NK-92 treated with Interleukin-12 subunit alpha and Interleukin-12 subunit beta, amount 100 ng/mL, for 24 hours (cell line): ENCODE measurements at places on chromosomes 12 and 14.

DNA sequence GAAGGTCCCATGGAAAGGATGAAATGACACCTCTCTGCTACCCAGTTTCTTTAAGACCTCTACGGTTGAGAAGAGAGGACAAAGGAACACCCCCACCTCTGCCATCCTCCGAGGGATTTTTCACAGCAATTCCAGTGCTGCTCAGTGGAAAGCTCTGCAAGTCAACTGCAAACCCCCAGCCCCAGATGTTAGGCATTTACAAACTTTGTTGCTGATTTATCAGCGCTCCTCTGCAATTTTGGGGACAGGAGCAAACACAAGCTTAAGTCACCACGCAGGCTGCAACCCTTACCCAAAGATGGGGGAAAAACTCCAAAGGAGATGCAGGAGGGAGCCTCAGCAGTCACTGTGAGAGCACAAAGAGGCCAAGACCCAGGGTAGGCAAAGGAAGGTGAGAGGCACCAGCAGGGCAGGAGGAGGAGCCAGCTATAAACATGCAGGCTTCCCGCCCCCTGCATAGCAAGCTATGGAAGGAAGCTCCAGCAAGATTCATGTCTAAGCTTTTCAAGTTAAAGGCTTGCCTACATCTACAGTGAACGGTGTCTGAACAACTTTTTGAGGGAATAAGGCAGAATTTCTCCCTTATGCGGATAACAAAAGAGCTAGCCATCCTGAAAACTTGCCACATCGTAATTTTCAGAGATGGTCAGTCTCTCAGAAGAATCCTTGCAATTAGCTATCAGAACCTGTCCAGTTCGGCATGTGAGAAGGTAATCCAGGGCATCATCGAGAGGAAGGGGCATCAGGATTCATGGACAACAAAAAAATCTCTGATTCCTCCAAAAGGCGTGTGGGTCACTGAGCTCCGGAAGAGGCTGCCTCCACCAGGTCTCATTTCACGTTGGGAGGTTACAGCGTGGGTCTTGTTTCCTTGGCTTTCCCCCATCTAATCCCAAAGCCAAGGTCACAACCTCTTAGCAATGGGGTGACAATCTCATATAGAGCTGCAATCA, 3.9 kb downstream of the CTDSP2 start:
- no peak for DNase-seq

GRCh38 chr14:100899884-100900771, 3.4 kb downstream of the RTL1 start:
- DNase-seq, result no peak

DNA sequence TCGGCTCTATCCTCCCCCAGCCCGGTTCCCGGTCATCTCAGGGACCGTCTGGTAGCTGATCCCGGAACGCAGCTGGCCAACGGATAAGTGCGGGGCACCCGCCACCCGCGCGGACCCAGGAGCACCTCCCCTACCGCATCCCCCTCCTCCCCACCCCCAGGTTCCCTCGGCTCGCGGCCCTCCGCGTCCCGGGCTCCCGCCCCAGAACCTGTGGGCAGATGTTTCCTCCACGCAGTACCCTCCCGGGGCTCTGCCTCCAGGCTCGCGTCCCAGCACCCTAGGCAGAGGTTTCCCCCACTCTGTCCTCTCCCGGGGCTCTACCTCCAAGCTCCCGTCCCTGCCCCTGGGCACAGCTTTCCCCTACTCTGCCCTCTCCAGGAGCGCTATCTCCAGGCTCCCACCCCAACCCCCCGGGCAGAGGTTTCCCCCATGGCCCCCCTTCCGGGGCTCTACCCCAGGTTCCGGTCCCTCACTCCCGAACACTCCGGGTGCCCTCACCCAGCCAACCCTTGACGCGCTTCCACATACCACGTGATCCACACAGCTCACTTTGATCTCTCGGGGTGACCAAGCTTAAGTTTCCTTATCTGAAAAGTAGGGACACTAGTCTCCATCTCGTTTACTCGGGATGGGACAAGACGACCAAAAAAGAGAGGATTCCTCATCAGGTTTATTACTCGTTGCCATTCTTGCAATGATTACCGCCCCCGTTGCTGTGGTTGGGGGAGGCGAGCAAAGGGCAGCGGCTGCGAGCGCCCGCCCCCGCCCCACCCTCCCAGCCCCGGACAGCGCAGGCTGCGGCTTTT, at the start of gene CCDC38:
Gene CCDC38 (minus strand): TSS at position 91 of the 806 bp plus-strand sequence. CDS start 6,105 bp downstream, outside the sequence.
- peak; percentile 65 for DNase-seq

- DNase-seq, result no peak
Observed at GRCh38 chr14:101001311-101002069, 98.0 kb upstream of the RTL1 start.

DNA sequence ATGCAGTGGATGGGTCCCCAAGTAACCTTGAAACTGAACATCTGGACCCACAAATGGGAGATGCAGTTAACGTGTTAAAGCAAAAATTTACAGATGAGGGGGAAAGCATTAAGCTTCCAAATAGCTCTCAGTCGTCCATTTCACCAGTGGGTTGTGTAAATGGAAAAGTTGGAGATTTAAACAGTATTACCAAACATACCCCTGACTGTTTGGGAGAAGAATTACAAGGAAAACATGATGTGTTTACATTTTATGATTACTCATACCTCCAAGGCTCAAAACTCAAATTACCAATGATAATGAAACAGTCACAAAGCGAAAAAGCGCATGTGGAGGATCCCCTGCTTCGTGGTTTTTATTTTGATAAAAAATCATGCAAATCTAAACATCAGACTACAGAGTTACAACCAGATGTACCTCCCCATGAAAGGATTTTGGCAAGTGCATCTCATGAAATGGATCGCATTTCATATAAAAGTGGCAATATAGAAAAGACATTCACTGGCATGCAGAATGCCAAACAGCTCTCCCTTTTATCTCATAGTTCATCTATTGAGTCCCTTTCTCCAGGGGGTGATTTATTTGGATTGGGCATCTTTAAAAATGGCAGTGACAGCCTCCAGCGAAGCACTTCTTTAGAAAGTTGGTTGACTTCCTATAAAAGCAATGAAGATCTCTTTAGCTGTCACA, 116.6 kb upstream of the NPAS3 start:
- no peak for DNase-seq

- no peak for DNase-seq
Observed at GRCh38 chr12:63319936-63320633, 169.1 kb upstream of the AVPR1A start.

DNA sequence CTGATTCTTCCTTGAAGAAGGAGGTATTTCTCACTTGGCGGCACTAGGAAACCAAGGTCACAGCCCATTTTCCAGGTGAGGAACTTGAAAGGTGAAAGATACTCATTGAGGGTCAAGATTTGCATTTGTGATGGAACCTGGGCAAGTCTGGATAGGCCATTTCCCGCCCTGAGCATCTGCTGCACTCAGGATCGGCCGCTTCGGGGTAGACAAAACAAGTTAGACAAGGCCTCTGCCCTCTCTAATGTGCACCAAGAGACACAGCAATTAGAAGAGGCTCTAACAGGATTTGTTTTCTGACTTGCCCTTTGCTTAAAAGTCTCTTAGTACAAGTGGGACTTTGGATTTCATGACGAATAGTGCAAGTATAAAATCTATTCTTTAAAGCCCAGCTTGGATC, 167.2 kb downstream of the KTN1 start:
- DNase-seq, result no peak

GRCh38 chr12:47714826-47715386, 9.1 kb upstream of the RPAP3 start:
- no peak for DNase-seq

- no peak for DNase-seq
Observed at GRCh38 chr12:68199127-68199526, 26.5 kb downstream of the IL26 start.

GRCh38 chr12:96749999-96750398, 157.1 kb upstream of the NEDD1 start:
- no peak for DNase-seq

- DNase-seq, result no peak
Observed at GRCh38 chr12:109847142-109847735, 14.0 kb upstream of the TRPV4 start.

- DNase-seq, result no peak
Observed at GRCh38 chr14:102568115-102568614, 24.3 kb upstream of the RCOR1 start.

DNA sequence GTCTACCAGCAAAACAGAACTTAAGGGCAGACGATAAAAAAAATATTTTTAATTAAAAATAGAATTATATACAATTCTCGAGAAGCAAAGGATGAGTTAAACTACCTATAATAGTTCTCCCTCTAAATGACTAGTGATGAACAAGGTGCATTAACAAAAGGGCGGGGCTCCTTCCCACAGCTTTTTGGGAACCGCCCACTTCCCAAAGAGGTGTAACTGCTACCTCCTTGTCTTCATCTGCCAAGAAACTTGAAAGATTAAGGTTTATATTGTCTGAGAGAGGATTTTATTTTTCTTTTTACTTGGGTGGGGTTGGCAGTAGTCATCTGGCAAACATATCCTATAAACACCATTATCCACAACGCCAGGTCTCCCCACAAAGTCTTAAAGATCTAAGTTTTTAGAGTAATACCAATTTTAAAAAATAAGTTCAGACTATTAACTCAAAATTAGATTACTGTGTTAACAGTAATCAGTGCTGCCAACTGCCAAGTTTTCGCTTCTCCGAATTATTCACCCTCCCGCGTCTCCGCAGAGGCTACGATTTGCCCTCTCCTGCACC, 938 bp downstream of the RALGAPA1 start:
- DNase-seq, result peak; percentile 14

GRCh38 chr14:100022772-100023451, 42.3 kb upstream of the EVL start:
- DNase-seq, result no peak

DNA sequence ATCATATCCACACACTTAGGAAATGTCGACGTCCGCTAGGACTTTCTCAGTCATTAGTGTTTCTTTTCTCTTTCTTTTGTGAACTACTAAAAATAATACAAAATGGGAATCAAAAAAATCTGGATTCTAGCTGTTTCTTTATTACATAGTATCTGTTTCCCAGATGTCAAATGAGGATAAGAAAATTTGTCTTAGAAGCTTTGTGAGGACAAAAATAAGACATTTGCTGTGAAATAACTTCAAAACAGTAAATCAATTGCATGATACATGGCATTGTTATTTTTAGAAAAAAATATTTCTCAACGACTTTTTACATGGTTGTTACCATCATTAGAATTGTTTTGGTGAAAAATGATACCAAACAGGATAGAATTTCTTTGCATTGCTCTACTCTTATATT, 71.4 kb upstream of the IFNG-AS1 start:
- DNase-seq, result no peak

- DNase-seq, result no peak
Observed at GRCh38 chr12:107196681-107197080, 103.3 kb upstream of the CRY1 start.

- peak; percentile 23 for DNase-seq
Observed at GRCh38 chr12:6167327-6168280, 32.6 kb upstream of the CD9 start.

DNA sequence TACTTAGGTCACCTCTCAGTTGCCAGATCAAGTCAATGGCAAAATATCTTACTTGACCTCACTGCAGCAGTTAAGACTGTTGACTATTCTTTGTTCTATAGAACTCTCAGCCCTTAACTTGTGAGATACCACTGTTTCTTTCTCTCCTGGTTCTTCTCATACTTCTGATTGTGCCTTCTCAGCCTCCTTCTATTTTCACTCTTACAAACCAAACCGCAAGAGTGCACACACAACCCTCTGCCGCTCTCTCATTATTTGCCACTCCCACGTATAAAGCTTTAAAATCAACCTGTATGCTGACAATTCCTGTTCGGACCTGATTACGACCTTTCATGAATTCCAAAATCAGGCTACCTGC, 4.5 kb downstream of the E2F7 start:
- no peak for DNase-seq

- DNase-seq, result no peak
Observed at GRCh38 chr12:111673503-111673902, 12.3 kb downstream of the BRAP start.

GRCh38 chr14:67416085-67416484, 4.1 kb upstream of the PLEK2 start:
- DNase-seq, result no peak

DNA sequence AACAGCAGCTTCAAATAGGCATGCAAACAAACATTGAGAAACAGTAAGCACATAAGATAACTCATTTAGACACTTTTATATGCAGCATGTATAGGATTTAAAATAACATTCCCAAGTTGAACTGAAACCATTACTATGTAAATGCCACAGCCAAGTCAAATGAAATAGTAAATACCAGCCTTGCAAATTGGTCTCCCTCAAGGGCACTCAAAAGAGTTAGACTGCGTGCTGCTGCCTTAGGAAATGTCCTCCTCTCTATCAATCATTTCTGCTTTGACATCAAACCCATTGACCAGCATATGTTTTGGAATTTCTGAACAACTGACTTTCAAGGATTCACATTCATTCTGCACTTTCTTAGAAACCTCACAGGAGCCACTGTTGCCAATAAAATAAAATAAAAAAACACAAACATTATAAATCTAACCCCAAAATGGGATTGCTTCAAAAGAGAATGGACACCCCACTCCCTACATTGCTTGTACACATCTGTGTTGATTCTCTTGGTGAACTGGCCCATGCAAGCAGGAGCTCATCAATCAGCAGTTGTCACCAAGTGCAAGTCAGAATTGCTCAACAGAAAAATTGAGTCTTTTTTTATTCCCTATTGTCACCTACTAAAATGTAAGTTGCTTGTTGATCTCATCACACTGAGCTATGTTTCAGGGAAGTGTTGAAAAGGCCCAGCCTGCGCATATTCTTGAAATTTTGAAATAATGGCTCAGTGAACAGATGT, 256.2 kb downstream of the DAD1 start:
- no peak for DNase-seq

GRCh38 chr14:50620341-50620740, 47.8 kb downstream of the SAV1 start:
- no peak for DNase-seq

DNA sequence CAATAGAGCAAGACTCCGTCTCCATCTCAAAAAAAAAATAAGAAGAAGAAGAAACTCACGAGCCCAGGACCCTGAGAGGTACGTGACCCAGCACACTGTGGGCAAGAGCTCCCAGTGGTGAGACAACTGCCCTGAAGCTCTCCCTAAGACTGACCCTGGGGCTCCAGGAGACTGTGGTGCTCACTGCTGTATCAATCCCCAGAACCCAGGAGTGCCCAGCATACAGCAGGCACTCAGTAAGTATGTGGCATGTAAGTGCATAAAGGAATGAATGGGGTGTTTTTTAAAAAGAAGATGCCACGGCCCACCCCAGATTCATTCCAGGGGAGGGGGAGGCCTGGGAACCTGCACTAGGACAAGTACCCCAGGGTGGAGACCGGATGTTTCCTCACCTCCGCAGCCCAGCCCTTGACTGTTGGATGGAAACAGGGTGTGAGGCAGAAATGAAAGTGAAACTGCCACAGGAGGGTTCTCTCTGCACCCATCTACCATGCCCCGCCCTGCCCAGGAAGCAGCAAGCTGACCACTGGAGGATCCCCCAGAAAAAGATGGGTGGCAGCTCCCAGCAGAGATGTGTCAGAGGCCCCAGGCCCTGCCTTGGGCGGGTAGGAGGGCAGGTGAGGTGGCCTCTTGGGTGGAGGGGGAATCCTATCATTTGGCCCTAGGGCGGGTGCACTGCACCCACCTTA, 12.2 kb downstream of the ITPK1 start:
- DNase-seq, result peak; percentile 80

DNA sequence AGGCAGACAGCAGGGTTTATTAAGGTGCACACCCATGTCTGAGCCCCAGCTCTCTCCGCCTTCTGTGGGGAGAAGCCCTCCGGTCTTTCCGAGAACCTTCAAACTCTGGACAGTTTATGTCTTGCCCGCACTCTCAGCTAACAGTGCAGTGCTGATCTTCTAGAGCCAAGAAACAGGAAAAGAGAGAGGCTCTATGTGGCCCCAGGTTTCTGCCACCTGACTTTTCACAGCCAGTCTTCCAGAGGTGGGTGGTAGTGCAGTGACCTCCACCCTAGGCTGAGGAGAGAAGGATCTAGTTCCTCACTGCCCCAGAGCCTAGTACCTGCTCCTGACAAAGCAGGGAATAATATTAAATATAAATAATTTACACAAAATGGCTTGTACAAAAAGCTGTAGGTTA, 4.0 kb upstream of the SLC22A17 start:
- no peak for DNase-seq
